NCI-H1092 treated with DMSO at 0.1 percent for 48 hours (cell line): ENCODE measurements at places on chromosomes 5 and 9.
A peak's percentile ranks its signal among the peaks of the same experiment; 100 is the strongest.

DNA sequence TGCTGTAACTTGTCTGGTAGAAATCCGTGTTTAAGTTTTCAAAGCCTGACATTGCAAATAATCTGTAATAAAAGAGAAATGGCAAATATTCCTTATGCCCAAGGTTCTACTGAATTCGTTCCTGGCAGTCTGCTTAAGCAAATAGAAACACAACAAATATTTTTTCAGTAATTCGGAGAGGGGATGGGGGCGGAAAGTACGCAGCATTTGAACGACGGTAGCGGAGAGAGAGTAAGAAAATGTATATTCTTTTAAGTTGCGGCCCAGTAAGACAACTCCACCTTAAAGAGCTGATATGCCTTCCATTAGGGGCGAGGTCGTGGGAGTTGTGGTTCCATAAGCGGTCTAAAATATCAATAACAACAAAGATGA, 569 bp downstream of the YIPF5 start:
- no peak for DNase-seq

- no peak for DNase-seq
Observed at GRCh38 chr5:40436535-40437237, 243.0 kb upstream of the PTGER4 start.

DNA sequence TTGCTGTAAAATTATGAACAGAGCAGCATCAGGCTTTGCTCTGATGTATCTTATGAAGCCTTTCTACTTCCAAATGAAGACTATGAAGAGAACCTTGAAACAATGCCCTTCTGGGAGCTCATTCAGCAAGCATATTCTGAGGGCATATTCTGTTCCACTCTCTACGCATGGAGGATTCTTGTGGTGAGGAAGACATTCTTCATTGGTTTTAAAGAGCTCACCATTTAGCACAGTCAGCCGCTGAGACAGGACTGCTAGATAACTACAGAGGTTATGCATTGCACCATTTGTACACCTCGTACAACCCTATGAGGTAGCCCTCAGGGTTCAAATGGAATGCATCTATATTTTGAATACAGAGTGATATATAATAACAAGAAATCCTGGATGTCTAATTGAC, 61.0 kb downstream of the INVS start:
- no peak for DNase-seq

- DNase-seq, result no peak
Observed at GRCh38 chr9:116059466-116059865, 94.1 kb upstream of the PAPPA start.

- no peak for DNase-seq
Observed at GRCh38 chr9:17752021-17752420, 173.2 kb downstream of the SH3GL2 start.

DNA sequence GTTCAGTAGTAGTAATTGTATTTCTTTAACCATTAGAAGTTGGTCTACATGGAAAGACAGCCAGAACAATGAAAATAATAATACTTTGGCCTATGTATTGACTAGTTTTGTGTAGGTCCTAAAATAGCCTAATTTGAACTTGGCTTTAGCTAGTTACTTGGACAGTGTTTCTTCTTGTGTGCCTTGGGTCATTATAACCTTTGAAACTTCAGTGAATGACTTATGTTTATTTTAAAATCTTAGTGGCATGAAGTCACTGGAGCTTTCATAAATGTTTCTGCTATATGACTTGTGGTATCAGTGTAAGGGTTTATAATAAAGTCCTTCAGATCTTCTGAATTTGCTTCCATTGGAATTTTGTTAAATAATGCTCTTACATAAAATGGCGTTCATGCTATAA, 2.6 kb upstream of the FAM120AOS start:
- no peak for DNase-seq

DNA sequence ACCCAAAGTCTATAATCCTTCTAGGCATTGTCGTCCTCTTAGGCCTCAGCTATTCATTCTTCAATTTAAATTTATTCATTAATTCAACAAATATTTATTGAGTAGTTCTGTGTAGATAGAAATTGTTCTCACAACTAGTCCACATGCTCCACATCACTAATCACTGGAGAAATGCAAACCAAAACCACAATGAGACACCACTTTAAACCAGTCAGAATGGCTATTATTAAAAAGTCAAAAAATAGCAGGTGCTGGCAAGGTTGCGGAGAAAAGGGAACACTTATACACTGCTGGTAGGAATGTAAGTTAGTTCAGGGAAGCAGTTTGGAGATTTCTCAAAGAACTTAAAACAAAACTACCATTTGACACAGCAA, 51.1 kb upstream of the TNFSF15 start:
- no peak for DNase-seq

GRCh38 chr9:119884438-119884837, 515.2 kb upstream of the BRINP1 start:
- DNase-seq, result no peak

DNA sequence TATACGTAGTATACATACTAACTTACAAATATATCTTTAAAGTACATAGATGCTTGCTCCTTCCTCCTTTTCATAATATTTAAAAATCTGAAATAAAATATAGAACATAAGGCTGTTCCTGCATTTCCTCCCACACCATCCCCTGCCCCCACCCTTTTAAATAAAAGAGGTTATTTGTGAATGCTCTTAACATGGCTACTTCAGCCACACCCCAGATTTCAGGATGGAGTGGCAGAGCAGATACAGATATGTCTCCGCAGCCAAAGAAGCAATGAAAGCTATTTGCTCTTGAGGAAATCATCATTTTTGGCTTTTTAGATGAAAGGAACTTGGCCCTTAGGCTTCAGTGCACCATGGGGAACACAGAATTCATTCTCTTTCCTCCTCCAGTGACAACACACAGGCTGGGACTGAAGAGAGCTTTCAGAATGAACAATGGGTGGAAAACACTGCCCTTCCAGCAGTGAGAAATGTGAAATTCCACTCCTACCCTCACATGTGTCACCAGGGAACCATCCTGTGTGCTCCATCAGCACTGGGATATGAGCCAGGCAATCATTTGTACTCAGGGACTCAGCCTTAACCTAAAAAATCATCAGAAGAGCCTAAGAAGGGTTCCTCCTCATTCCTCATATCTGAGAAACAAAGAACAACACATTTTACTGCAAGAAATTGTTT, 134.3 kb downstream of the PPP2R2B start:
- DNase-seq, result peak; percentile 59

GRCh38 chr9:136604823-136605525, 57.7 kb upstream of the EGFL7 start:
- DNase-seq, result no peak

- no peak for DNase-seq
Observed at GRCh38 chr5:912280-913091, 19.8 kb downstream of the TRIP13 start.

DNA sequence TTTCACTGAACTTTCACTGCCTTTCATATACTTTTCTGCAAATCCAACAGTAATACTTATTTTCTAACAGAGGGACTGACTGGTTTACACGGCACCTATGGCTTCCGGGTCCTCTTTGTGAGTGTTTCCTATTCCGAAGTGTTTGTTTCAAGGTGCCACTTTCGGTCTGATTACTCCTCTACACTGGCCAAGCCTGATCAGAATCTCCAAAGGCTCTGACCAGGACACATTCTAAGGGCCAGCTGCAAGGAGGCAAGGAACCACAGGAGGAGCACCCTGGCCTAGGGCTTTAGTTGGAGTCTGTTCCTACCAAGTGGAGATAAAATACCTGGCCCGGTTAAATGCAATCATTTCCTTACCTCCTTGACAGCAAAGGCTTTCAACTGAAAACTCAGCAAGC, 132.1 kb downstream of the GLIS3 start:
- no peak for DNase-seq

DNA sequence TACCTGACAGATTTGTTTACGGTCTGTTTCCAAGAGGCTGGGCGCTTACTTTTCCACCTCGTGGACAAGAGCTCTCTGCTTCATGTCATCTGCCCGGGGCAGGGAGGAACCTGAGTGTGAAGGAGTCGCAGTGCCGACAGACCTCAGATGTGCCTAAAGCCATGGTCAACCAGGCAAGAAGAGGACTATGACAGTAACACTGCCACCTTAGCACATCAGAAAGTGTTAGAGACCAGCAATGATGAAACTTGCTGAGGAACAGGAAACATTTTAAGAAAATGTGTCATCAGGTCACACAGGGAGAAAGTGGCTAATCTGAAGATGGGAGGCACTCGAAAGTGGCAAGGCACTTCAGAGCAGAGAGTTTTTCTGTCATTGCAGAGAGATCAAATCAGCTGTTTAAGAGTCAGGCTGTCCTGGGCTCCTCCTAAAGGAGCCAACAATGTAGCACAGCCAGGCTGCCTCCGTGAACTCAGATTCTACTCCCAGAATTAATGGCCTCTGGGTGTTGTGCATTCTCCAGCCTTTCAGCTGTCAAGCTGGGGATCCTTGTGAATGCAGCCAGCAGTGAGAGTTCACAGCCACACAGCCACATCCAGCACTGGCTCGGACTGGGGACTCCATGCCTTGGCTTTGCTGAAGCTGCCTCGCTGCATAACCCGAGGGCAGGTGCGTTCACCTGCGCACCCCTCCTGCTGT, 94.6 kb downstream of the RAPGEF1 start:
- DNase-seq, result no peak

GRCh38 chr5:131587541-131587940, 47.5 kb downstream of the RAPGEF6 start:
- DNase-seq, result no peak

- no peak for DNase-seq
Observed at GRCh38 chr9:93058355-93059010, at the start of gene SUSD3. SUSD3 (plus strand) TSS chr9:93058701; CDS start chr9:93058743, 42 bp downstream.

GRCh38 chr5:55857247-55857640, 6.1 kb downstream of the IL31RA start:
- DNase-seq, result no peak

DNA sequence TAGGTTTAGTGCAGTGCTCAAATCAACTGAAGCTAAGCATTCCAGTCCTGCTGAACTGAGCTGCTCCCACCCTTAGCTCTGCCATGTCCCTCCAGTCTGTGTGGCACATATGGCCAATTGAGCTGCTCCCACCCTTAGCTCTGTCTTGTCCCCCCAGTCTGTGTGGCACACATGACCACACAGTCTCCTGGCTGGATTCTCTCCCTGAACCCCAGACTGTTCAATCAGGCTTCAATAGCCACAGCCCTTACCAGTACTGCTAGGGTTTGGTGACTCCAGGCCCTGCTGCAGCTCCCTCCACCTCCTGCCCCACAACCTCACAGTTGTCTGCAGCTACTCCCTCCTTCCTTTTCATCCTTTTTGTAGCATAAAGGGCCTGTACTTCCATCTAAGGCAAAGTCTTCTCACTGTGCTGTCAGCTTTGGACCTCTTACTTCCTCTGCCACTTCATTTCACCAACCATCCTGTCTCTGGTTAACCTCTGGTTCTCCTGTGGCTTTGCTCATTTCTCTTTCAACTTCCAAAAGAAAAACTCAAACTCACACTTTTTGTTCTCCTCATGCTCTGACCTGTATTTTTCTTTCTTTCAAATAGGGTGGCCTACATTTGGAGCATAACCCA, 50.8 kb downstream of the ADAMTS12 start:
- DNase-seq, result no peak
